ENCODE measurements at places on chromosomes 2 and 18.

GRCh38 chr2:178101321-178102079, 10.7 kb upstream of the RBM45 start:
- DNase-seq, result no peak

DNA sequence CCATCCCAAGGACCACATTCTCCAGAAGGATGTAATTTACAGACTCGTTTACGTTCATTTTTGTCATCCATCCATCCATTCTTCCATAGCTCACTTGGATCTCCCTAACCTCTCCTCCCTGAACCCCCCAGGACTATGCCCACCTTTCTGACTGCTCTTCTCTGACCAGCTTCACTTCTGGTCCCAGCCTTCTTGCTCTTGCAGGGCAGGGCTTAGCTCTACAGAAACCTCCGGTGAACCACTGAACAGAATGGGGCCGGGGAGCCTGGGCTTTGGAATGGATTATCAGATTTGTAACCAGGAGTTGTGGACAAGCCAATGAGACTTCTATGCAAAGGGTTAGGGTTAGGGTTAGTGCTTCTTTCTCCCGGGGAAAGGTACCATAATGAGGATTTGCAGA, 95.0 kb downstream of the TGFA start:
- DNase-seq, result no peak

GRCh38 chr2:156352911-156353310, 20.4 kb upstream of the NR4A2 start:
- DNase-seq, result no peak

GRCh38 chr2:238688193-238689153, 159.4 kb upstream of the TWIST2 start:
- DNase-seq, result peak; percentile 24

DNA sequence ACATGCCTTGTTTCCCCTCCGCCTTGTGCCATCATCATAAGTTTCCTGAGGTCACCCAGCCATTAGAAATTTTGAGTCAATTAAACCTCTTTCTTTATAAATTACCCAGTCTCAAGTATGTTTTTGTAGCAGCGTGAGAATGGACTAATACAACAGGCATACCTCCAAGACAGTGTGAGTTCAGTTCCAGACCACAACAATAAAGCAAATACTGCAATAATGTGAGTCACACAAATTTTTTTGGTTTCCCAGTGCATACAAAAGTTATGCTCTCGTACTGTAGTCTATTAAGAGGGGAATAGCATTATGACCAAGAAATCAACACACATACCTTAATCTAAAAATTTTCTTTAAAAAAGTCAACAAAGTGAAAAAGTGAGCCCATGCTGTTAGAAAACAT, 217.2 kb downstream of the NR4A2 start:
- DNase-seq, result no peak

GRCh38 chr2:109337221-109337620, 208.2 kb downstream of the SH3RF3 start:
- no peak for DNase-seq

DNA sequence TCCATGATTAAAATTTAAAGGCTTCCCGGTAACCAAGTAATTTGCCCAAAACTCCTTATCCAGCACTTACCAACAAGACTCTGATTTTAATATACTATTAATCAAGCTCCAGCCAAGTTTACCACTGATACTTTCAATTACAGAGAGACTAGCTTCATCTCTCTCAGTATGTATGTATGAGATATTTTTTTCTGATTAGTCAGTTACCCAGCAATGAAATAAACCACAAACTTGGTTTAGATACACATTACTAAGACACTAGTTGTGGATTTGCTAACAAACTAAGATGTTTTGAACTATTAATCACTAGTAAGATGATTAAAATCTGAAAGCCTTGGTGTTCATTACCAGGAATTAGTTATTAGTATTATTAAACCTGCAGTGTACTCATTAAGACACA, 1272.2 kb upstream of the ACVR2A start:
- no peak for DNase-seq

GRCh38 chr2:237429753-237430152, 15.8 kb upstream of the COL6A3 start:
- DNase-seq, result no peak

DNA sequence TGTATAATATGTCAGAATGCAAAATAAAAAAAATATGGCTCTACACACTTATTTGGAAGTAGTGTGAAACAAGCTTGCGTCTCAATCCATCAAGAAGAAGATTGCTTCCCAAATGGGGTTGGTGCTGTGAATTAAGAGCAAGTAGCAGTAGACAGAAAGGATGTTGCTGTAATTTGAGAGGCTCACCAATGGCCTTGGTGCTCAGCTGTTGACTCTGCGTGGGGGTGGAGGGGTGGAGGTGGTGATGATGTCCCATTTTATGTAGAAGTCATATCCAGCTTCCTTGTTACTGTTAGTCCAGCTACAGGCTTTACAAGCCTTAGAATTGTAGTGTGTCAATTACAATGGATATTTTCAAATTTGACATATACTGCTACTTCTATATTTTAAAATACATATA, 223.4 kb upstream of the RND3 start:
- no peak for DNase-seq

- no peak for DNase-seq
Measured at GRCh38 chr2:236969767-236970655, 115.7 kb upstream of the COPS8 start.

- peak; percentile 71 for DNase-seq
Measured at GRCh38 chr2:63875131-63875527, 33.4 kb downstream of the UGP2 start.

DNA sequence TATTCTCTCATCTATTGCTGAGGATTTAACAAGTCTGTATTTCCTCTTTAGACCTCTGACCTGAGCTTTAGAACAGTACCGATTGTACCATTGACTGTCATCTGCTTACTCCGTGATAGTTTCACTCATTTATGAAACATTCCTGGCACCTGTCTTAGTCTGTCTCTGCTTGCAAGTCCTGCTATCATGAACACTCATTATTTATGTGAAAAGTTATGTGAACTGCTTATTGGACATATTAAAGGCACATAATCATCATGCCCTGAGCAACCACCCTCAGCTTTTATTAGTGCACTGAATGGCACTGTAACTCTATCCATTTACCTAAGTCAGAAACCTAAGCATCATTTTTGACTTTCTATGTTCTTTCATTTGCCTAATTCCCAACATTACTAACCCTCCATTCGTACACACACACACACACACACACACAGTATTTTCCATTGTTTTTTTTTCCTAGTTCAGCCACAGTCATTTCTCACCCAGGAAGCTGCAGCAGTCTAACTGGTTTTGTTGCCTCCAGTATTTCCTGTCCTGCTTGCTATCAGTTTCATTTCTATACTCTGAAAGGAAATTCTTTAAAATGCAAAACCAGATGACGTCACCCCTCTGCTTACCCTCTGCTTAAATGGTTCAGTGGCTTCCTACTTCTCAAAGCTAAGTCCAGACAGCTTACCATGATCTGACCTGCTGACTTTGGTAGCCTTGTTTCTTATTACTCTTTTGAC, 146.1 kb downstream of the HAUS1 start:
- DNase-seq, result peak; percentile 42

DNA sequence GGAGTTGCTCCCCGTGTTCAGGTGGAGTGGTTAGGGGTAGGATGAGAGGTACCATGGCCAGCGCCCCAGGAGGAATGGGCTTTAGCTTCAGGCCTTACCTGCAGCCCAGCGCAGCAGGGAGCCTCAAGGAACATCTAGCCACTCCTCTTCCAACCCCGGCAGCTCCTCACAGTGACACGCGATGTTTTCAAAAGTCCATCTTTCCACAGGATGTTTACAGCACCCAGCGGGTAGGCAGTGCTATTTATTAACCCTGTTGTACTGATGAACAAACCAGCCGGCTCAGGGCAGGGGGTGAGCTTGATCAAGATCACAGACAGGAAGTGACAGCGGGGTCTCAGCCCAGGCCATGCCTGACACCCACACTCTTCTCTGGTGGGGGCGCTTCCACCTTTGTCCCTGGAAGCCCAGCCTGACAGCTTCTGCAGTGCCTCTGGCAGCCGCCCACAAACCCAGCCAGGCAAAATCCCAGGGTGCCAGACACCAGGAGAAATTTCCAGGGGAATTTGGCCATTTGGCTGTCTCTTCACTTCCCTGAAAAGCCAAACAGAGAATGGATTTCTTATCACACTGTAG, 18.4 kb upstream of the PRLH start:
- DNase-seq, result no peak

DNA sequence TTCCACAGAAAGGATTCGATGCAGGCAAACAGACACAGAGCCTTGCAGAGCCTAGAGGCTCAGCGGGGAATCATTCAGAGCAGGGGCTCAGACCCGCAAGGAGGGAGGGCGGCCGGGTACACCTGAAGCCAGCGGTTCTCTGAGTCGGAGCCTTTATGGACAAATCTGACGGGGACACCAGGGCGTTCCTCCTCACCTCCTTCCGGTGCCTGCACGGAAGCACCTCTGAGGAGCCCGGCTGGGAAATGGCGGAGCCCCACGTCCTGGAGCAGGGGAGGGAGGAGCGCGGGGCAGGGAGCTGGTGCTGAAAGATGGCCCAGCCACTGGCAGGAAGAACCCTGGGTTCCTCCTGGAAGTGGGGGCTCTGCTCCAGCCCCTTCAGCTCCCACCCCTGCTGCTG, 193.5 kb upstream of the ALKAL2 start:
- no peak for DNase-seq

GRCh38 chr18:72612894-72613533, 68.9 kb upstream of the CBLN2 start:
- DNase-seq, result no peak

DNA sequence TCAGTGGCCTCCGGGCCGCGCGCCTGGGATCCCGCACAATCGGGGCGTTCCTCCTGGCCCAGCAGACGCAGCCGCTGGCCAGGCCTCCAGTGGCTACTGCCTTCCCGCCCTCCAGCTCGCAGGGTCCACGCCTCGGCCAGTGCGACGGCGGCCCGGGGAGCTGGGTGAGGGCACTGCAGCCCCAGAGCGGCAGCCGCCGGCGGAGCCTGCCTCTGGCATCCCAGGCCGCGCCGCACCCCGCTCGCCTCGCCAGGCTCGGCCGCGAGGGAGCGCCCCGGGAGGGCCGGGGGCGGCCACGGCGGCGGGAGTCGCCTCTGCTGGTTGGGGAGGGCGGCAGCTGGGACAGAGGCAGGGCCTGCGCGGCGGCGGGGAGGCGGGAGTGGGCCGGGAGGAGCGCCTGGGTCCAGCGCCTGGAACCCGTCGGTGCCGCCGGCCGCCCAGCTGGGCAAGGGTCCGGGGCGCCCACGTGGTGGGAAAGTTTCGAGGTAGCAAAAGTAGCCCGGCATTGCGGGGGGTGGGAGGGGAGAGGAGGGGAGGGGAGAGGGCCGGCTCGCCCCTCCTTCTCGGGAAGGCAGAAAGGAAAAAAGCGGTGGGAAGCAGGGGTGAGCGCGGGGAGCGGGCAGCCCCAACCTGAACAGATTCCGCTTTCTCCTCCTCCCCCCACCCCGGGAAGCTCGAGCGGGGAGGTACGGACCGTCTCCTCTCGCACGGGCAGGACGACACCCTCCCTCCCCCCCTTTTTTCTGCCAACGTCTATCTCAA, 1.5 kb upstream of the INHBB start:
- no peak for DNase-seq

GRCh38 chr2:150762571-150762970, 275.1 kb upstream of the RND3 start:
- DNase-seq, result no peak

DNA sequence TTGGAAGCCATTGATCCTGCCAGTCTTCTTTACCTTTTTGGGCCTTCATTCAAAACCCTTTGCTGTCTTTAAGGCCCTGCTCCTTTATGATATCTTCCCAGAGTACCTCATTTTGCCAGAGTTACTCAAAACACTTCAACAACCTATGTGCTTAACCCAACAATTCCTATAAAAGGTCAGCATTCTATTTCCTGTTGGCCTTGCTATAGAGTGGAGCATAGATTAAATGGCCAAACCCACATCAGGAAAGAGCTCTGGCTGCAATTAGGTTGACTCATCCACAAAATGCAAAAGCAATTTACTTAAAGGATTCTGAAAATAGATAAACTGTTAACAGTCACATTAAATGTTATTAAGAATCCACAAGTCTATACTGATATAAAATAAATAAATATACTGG, 21.2 kb downstream of the MRPL33 start:
- no peak for DNase-seq

DNA sequence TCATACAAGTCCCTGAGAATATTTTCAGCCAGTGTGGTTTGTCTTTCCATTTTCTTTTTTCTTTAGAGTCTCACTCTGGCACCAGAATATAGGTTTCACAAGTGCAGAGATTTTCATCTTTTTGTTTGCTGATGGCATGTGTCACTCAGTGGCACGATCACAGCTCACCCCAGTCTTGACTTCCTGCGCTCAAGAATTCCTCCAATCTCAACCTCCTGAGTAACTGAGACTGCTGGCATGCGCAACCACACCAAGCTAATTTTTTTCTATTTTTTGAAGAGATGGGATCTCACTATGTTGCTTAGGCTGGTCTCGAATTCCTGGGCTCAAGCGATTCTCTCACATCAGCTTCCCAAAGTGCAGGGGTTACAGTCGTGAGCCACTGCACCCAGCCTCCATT, 23.9 kb downstream of the NBEAL1 start:
- DNase-seq, result no peak

DNA sequence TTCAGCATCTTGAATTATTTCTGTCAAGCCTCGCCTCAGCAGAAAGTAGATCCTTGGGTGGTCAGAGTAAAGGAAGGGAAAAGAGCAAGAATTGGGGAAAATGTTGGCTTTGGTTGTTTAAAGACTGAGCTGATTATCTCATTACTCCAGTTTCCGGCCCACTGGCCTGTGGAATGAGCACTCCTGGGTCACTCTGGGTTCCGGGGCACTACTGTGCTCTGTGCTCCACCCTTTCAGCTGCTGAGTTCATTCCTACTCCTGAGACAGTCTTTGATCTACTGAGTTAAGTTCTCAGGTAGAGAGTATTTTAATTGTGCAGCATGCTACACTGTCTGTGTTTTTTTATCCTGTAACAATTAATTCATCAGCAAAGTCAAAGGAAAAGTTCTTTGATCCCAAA, 427.7 kb downstream of the CDH2 start:
- no peak for DNase-seq

DNA sequence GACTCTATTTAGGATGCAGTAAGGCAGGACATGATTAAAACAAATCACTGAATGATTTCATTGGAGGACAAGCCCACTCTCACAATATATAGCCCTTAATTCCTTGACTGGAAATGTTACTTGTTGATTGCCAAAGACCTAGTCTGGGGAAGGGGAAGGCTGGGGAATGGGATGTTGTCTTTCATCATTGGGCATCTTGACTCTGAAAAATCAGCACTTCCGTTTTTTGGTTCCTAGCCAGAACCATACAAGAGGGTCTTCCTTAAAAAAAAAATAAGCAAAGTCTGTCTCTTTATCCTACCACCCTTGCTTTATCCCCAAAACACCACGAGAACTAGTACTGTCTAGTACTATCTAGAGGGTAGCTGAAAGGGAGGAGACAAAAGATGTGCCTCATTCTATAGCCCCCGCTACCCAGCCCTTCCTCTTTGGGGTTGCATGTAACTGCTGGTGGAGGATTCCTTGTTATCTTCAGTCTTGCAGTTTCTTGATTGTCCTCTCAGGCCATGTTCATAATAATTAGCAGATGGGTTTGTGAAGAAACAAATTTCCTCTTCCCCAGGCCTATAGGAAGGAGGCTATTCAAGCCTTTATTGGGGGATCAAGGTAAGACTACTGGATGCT, 55.8 kb downstream of the NEMP2 start:
- DNase-seq, result no peak

- DNase-seq, result no peak
Measured at GRCh38 chr2:222024932-222025880, 273.6 kb downstream of the PAX3 start.

Measured in AG09319 (cell line).